ENCODE measurements at places on chromosomes 2 and 18.

DNA sequence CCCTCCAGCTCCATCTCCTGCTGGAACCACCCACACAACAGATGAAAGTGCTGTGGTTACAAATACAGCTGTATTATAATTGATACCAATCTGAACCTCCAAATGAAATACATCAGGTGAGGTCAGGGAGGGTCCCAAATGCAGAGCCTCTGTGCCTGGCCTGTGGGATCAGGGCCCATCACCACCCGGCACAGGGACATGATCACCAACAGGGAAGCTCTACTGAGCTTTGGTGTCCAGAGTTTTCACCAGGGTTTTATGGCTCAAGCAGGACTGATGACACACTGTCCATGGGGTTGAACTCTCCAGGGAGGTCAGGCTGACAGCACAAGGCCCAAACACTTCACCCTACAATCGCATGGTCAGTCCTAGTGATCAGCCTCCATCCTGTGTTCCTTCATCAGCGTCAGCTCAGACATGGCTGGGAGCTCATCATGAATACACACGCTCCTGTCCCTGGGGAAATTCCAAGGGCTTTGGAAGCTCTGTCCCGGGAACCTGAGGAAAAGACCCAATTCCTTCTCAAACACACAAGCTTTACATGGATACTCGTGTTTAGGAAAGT is 3.9 kb upstream of the PXDN start:
- DNase-seq: no peak

DNA sequence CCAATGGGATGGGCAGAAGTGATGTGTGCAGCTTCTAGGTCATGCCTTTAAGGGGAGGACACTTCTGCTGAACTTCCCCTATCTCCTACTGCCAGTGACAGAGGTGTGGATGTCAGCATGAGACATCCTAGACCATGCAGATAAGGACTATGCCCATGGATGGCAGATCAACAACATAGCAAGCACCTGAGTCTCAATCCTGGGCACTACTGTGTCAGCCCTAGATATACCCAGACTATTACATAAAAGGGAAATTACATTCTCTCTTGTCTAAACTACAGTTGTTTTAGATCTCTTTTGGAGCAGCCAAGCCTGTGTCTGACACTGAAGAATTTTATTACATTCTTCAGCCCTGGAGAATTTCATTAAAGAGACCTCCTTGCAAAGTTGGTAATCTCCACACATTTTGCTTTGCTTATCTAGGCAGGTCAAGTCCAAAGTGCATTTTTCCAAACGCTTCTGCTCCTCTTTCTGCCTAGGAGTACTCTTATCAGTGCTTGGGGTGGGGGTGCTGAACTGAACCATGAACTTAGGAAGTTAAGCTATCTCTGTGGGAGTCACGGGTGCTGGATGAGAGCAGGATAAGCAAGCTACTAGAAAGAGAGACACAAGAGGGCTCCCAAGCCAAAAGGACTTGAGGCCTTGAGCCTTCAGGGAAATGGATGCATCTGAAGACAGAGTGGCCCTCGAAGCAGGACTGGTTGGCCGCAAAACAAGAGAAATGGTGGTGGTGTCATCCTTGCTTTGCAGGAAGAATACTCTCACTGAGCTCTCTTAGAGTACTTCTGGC is 95.2 kb upstream of the SPRED2 start:
- DNase-seq: no peak

DNA sequence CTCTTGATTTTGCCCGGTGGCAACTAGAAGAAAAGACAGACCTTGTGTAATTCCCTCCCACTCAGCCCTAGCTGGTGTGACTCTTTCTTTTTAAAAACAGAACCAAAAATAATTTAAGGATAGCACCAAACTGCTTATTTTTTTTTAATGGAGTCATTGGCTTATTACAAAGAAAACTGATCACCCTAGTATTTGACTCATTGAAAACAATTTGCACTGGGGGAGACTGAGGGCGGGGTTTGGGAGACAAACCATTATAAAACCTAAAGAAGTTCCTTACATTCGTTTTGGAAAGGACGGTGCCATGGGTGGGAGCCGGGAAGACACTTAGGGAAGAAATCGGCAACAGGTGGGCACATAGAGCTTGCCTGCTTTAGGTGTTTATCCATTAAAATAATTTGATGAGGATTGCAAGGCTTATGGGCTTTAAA is 2.5 kb downstream of the PAX3 start:
- DNase-seq: no peak

GRCh38 chr18:79902075-79902474 is 49.4 kb downstream of the SLC66A2 start:
- no peak for DNase-seq
